Stimulated activated CD8-positive, alpha-beta memory T cell treated with anti-CD3 and anti-CD28 coated beads, Interleukin-15, amount 100 ng/mL, for 24 hours (primary cell): ENCODE measurements at places on chromosomes 7 and 10.

DNA sequence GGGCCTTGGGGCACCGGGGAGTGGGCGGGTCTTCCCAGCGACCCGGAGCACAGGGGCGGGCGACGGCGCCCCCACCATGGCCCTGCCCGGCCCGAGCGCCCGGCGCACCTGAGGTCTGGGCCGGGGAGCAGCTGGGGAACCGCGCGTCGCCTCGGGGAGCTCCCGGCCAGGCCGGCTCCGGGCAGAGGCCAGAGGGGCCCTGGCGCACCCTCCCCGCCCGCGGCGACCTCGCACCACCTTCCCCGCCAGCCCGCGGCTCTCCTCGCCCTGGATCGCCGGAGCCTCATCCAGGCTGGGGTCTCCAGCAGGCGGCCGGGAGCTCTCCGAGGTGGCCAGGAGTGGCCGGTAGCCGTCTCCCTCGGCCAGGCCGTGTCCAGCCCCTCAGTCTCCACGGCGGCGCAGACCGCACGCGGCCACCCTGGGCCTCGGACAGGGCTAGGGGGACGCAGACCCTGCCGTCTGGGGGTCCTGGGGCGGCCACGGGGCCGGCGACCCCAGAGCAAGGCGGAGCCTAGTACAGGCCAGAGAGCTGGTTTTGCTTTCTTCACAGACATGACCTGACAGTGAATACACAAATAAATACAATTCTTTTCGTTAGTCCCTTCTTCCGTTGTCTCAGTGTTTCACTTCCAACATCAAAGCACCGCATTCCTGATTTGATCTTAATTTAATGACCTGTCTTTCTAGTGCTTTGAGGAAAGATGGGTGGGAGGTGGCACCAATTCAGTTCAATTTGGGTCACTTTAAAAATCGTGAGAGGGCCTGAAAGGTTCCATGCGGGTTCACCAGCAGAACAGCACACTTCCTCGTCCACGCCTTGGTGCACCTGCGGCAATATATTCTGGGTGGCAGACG lies 356.9 kb downstream of the DNAJB6 start:
- no peak for DNase-seq

- no peak for DNase-seq
Measured at GRCh38 chr10:30973737-30974136, 57.9 kb downstream of the ZNF438 start.

DNA sequence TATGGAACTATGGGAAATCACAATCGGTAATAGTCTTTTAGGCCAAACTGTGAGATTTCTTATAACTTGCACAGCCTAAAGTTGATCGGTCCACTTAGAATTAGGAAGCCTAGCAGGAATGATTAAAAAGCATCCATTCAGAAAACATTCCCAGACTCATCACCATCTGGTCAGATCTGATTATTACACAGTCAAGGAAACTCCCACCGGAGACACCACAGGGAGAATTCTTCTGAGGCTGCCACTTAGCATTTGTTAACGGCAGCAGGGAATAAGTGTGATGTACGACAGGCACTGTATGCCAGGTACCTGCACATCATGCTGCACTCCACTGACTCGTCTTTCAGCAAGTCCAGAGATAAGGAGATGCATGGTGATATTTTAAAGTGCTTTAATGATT lies 227.6 kb upstream of the STEAP1 start:
- no peak for DNase-seq

GRCh38 chr10:89371079-89371478 lies 6.8 kb upstream of the IFIT1B start:
- no peak for DNase-seq

GRCh38 chr7:19215412-19215811 lies 70.2 kb upstream of the FERD3L start:
- DNase-seq, result no peak

DNA sequence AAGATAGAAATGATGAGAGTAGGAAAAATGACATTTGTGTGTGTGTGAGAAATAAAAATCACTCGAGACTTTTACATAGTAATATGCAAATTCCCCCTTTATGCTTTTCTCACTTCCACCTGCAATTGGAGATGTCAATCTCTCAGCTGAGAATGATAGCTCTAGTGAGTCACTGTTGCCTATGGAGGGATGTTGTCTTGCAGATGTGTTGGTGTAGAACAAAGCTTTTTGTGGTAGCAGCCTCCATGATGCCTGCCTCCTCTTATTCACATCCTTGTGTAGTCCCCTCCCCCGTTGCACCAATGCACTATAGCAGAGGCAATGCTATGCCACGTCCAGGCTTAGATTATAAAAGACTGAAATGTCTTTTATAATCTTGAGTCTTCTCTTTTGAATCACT lies 33.8 kb downstream of the SPAG6 start:
- no peak for DNase-seq

DNA sequence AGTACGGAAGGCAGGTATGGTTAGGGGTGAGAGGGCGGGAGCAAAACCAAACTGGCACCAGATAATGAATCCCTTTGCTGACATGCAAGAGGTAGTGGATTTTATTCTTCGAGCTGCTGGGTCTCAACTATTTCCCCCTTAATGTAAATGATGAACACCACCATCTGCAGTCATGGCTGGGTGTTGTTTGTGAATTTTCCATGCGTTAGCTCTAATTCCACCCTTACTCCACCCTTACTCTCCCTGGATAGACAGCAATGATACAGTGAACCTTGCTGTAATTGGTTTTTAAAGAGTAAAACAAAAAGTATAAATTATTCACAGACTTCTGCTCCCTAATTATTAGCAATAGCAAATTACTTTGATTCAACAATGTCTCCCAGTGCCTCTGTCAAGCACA lies 74.5 kb upstream of the PDE1C start:
- DNase-seq, result no peak
